ENCODE measurements at places on chromosomes 12 and 14.
A peak's percentile ranks its signal among the peaks of the same experiment; 100 is the strongest.

DNA sequence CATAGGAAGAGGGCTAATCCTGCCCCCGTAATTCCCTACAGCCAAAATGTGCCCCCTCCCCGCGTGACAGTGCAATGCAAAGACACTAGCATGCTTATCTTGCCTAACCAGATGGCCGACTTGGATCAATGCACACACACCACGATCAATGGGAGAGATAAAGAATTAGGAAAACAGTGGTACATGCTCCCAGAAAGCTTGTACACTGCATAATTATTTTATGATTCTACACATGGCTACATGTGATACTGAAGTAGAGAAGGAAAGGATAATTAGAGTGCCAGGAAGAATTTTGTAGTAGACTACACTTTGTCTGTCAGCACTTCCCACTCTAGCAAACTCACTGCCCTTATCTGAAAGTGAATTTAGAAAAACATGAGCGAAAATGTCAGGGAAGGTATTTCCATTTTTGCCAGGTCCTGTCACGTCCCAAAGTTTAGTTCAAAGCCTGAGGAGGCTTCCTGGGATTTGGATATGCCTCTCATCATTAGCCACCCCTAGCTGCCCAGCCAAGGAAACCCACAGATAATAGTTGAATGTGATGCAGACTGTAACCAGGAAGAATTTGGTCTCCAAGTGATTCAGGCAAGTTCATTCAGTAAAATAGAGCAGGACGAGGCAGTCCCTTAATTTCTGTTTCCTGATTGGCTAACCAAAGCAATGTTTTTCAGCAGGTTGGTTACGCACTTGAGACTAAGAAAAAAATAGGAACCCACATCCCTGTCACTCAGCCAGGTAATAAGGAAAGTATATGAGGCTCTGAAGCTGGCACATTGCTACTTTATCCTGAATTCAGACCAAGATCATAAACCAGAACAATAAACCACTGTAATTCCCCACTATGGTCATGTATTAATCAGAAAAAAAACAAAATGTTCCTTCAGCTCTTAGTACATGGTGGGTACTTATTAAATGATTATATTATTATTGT lies 199.6 kb upstream of the OTX2 start:
- DNase-seq: no peak

GRCh38 chr12:116878567-116879508 lies 2.4 kb downstream of the HRK start:
- DNase-seq: no peak

- no peak for DNase-seq
These were observed 142.1 kb downstream of the SLC16A7 start for GRCh38 chr12:59737725-59738463.

DNA sequence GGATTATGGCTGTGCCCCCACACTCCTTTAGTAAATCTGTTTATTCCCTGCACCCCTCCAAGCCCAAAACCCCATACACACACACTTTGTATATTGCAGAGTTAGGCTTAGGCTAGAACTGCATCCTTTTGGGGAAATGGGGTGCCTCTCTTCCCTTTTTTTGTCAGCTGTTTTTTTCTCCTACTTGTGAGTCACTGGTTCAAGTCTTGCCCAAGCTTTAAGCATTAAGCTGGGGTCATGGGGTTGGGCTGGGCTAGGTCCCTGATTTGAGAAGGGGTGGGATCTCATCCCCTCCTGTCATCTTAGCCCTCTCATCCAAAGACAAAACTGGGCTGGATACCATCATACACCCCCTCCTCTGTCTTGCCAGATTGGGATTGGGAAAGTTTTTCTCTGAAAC lies 1.6 kb downstream of the LRP1 start:
- no peak for DNase-seq

DNA sequence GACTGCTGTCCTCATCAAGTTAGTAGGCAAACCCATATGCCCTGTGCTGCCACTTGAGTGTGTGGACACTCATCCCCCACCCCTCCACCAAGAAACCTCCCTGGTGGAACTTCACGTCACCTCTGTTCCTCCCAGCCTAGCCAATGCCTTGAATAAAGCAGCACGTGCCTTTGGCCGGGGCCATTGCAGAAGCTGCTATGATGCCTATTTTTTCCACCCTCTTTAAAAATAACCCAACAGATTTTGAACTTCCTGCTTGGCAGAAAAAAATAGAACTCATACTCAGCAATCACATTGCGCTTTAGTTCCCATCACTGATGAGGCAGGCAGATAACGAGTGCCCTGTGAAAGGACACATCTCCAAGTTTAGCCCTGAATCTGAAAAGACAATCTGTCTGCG lies 23.1 kb upstream of the PWP1 start:
- DNase-seq: no peak

- DNase-seq: peak; percentile 77
These were observed 2.0 kb downstream of the TPI1 start for GRCh38 chr12:6869049-6870021.

Measured in stimulated activated CD4-positive, alpha-beta T cell treated with anti-CD3 and anti-CD28 coated beads, TNF-alpha, amount 100 ng/mL, for 48 hours (primary cell).